ENCODE measurements at places on chromosomes 7 and 10. TPM values are rescaled to one million over a fixed set of nuclear protein-coding genes. Genes with fewer than 3 reads are reported as not detected.

GRCh38 chr10:71658467-71658745 lies 61.2 kb downstream of the C10orf105 start:
- no peak for DNase-seq

The ZNF862 gene
- 9.1 TPM for total RNA-seq

- no peak for DNase-seq
Measured at GRCh38 chr7:107076781-107077698, 32.5 kb downstream of the PRKAR2B start.

DNA sequence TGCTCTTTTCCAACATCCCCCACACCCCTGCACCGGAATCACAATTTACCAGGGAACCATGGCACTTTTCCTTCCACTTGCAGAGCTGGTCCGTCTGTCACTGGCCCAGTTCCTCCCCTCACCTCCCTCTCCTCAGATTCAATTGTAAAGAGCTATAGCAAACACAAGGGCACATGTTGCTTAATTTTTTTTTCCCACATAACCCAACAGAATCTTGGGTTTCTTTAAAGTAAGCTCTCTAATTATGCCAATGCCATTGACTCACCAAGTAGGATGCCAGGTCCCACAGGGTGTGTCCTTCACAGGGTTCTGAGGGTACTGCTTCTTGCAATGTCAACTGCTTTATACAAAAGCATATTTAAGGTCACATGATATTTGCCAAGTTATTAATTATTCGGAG lies 262.2 kb downstream of the AUTS2 start:
- DNase-seq: no peak

DNA sequence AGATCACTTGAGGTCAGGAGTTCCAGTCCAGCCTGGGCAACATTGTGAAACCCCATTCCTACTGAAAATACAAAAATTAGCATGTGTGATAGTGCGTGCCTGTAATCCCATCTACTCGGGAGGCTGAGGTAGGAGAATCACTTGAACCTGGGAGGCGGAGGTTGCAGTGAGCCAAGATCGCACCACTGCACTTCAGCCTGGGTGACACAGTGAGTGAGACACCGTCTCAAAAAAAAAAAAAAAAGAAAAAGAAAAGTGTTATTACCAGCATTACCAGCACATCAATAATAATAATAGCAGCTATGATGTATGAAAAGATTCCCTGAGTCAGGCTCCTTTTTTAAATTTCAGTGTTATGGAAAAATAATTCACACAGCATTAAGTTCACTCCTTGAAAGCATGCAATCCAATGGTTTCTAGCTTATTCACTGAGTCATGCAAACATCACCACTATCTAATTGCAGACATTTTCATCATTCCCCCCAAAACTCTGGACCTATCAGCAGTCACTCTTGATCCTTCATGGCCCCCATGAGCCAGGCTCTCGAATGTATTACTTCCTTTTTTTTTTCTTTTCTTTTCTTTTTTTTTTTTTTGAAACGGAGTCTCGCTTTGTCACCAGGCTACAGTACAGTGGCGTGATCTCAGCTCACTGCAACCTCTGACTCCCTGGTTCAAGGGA lies 228.4 kb downstream of the FANK1 start:
- no peak for DNase-seq

The MICALL2 gene
- 16.6 TPM for total RNA-seq

- no peak for DNase-seq
Measured at GRCh38 chr10:33623669-33624068, 289.2 kb upstream of the NRP1 start.

GRCh38 chr7:131816391-131817007 lies 260.1 kb upstream of the PODXL start:
- no peak for DNase-seq

The LRRC18 gene
- not detected for total RNA-seq

DNA sequence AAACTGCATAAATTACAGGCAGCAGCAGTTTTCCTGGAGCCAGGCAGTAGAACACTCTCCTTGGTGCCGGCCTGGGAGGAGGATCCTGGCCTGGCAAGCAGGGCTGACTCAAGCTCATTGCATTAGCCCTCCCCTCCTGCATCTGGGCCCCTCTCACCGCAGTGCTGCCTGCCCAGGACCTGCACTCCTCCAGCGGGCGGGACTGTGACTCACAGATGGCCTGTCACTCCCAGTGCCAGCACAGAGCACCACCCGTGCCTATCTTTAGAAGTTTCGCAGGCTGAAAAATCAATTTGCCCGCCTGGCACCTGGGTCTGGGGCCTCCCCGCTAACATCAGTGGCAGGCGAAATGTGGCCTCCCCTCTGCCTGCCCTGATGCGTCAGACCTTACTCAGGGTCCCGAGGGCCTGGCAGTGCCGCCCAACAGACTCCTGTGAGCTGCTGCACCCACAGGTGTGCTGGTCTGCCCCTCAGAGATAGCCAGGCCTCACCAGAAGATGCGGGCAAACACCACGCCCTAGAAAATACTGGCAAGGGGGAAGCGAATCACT lies 123.8 kb downstream of the KCNMA1 start:
- peak; percentile 33 for DNase-seq

The SHTN1 gene
- 29.9 TPM for total RNA-seq

GRCh38 chr10:20265146-20265545 lies 448.9 kb downstream of the PLXDC2 start:
- DNase-seq: no peak

DNA sequence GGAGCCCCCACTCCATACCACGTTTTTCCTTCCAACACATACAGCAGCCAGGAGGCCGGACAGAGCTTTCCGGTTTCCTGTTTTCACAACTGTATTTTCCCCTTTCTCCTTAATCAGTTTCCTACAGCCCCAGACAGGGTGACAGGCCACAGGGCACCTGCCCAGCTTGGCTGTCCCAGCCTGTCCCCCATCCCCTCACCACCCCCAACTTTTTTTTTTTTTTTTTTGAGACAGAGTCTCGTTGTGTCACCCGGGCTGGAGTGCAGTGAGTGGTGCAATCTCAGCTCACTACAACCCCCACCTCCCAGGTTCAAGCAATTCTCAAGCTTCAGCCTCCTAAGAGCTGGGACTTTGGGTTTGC lies 10.3 kb upstream of the HSPB1 start:
- no peak for DNase-seq

DNA sequence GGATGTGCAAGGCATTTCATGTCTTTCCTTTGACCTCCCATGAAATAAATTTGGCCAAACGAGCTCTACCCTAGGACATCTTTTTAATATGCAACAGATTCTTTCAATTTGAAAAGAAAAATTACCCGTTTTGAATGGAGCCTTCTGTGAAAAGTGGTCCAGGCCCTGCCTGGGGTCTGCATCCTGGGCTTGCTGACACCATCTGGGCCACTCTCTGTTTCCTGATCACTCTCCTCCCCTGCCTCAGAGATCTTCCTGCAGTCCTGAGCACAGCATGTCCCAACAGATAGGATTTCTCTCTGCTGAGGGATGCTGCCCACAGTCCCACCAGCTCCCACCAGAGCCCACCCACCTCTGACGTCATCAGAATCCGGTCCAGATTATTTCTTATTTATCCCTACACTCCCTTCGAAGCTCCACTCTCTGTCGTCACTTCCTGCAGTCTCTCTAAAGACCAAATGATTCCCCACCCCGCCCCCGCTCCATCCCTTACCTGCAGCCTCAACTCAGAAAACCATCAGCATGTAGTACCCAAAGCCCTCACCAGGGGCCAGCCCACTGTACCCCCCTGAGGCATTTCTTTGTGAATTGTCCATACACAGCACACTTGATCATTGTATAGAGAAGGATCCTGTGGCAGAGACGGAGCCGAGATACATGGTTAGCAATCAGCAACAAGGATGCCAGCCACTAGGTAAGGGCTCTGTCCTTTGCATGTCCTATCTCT lies 192.1 kb upstream of the MGMT start:
- DNase-seq: no peak

The TRPV5 gene
- total RNA-seq: not detected

DNA sequence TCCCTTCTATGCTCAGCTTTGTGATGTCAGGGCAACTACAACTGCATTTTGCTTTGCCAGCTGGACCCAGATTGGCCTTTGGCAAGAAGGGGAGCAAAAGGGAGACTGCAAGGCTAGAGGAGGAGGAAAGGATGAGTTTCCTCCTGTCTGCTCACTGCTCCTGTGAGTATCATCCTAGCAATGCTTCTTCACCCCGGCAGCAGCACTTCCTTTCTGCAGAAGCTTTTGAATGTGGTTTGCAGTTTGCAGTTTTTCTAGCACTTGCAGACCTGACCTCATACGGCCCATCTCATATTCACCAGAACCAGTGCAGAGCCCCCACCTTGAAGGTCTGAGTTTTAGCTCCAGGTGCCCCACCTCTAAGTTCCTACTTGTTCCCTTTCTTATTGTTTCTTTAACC lies 14.8 kb downstream of the C7orf33 start:
- DNase-seq: no peak

DNA sequence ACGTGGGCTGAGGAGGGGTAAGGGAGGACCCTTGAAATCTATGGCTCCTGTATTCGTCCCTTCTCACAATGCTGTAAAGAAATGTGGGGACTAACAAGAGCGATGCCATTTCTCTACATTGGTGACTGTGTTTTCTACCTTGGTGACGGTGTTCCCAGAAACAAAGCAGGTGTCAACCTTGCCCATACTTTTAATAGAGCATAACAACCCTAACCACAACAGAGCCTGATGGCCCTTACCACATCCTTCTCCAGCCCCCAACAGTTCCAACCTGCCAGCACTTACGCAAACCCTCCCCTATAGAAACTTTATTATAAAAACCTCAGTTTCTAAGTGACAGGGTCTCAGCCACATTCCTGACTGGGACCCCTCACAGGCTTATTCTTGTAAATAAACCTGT lies 28.2 kb upstream of the ADCYAP1R1 start:
- DNase-seq: no peak

GRCh38 chr7:154587792-154588191 lies 415.1 kb downstream of the PAXIP1 start:
- DNase-seq: no peak

- DNase-seq: no peak
Measured at GRCh38 chr10:125795128-125795527, 19.5 kb upstream of the MMP21 start.

GRCh38 chr7:114392686-114393085 lies 21.9 kb upstream of the FOXP2 start:
- DNase-seq: no peak

The CALML3 gene
- not detected for total RNA-seq

DNA sequence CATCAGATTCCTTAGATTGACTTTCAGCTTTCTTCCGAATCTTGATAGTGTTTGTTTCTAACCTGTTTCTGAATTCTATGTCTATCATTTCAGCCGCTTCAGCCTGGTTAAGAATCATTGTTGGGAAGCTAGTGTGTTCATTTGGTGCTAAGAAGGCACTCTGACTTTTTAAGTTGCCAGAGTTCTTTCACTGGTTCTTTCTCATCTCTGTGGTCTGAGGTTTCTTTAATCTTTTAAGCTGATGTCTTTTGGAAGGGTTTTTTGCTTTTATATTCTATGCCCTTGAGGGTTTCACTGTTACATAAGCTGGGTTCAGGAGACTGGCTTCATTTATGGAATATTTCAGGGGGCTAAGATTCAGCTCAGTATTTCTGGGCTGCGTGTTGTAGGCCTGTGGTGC lies 104.5 kb upstream of the PRSS58 start:
- no peak for DNase-seq

DNA sequence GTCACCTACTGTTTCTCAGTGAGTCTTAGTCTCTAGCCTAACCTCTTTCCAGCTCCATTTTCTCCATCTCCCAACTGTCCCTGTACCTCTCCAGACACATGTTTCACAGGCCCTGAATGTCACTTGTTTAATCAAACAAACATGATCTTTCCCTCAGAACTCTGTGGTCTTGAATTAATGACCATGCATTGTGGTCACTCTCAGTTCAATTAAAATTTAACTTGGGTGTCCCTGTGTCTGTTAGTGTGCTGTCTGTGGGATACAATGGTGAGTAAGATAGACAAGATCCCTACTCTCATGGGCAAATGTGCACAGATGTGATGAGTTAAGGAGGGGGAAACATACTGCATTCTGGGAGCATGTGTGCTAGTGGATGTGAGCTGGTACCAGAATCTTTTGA lies 65.0 kb downstream of the RBM33 start:
- no peak for DNase-seq

DNA sequence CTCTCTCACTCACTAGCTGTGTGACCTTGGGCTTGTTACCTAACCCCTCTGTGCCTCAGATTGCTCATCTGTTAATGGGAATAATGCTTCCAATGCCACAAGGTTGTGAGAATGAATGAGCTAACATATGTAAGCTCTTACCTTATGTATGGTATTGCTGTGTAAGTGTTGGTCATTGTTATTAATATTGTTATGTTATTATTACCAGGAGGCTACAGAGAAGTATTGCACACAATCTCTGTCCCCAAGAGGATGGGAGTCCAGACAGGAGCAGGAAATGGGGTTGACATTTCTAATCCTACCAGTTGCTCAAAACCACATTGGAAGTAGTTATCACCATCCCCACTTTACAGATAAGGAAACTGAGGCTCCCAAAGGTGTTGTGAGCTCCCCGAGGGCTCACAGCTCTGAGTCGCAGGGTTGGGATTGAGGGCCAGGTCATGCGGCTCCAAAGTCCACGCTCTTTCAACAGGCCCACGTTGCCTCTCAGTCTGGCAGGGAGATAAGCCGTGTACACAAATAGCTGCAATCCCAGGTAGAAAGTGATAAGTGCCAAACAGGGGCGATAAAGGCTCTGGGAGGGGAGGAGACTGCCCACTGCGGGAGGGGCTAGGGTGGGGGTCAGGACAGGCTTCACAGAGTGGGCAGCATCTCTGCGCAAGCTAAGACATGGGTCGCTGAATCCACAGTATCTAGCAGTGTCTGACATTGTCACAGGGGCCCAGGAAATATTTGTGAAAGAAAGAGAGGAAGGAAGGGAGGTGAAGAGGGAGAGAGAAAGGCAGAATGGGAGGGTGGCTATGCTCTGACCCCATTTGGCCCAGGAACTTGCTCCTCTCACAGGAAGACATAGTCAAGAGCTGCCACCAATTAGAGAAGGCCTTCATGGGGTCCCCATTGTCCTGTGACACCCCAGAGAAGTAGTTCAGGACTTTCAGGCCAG lies 9.6 kb upstream of the ZMIZ1 start:
- no peak for DNase-seq

DNA sequence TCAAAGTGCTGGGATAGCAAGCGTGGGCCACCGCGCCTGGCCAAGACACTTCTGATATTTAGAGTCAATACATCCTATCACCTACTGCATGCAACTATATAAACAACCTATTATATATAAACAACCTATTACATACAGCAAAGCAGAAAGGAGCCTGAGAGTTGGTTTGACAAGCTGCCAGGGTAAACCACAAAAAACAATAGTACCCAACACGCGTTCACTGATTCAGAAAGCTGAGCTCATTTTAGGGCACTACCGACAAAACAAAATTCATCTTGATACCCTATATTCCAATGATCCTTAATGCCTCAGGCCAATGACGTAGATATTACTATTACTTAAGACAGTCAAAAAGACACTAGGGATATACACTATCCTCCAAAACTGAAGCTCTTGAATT lies 16.2 kb downstream of the MALSU1 start:
- no peak for DNase-seq

GRCh38 chr10:123995461-123996131 lies 97.8 kb downstream of the CHST15 start:
- DNase-seq: peak; percentile 51

- DNase-seq: no peak
Measured at GRCh38 chr10:26739071-26739631, 41.6 kb downstream of the PDSS1 start.

The ORAI2 gene
- total RNA-seq: 31.6 TPM

Measured in omental fat pad (tissue), 4 donors.